ENCODE measurements at places on chromosomes 12 and 14.

GRCh38 chr12:128073937-128074336, 193.0 kb upstream of the TMEM132C start:
- no peak for DNase-seq

GRCh38 chr12:102797528-102797927, 119.5 kb downstream of the PAH start:
- DNase-seq, result no peak

DNA sequence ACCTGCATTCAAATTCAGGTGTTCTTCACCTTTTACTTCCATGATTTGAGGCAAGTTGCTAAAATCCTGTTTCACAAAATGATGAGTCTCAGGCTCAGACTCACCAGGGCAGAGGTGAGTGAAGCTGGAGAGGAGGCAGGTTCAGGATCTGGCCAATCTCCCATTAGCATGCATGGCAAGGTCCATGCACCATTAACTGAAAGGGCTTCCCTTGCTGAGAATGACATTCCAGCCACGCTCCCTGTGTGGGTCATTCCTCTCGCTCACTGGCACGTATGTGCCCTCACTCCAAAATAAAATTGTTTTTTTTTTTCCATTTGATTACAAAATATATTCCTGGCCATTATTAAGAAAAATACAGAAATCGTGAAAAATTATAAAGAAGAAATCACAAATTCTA, 257.6 kb downstream of the C12orf75 start:
- no peak for DNase-seq

- DNase-seq, result peak; percentile 89
Measured at GRCh38 chr14:36091096-36091495, 85.4 kb downstream of the PTCSC3 start.

DNA sequence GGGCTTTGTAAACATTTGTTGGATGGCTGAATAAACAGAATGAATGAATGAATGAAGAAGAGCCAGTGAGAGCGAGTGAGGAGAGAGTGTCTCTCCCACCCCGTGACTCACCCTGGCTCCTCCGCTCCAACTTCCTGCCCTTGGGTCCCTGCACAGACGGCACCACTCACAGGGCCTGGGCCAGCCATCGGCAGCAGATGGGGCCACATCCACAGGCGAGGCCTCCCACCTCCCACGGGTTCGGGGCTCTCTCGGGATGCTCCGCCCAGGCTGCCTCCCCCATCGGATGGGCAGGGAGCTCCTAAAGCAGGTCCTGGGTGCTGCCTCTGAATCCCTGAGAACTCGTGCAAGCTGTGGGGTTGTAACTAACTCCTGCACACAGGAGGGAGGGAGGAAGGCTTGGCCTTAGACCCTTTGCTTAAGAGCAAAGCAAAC, 41.3 kb downstream of the CCNK start:
- no peak for DNase-seq

- DNase-seq, result no peak
Measured at GRCh38 chr12:93180566-93180965, 197.2 kb upstream of the NUDT4 start.

DNA sequence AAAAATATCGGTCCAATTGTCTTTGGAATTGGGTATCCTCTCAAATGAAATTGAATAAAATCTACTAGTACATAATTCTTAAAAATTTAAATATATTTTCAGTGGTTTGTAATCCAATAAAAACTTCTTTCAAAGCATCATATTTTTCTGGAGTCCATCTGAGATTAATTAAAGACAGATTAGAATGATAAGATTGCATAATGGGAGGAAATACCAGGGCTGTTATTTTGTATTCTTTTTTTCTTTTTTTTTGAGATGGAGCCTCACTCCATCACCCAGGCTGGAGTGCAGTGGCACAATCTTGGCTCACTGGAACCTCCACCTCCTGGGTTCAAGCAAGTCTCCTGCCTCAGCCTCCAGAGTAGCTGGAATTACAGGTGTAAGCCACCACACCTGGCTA, 103.8 kb downstream of the TMTC3 start:
- no peak for DNase-seq

DNA sequence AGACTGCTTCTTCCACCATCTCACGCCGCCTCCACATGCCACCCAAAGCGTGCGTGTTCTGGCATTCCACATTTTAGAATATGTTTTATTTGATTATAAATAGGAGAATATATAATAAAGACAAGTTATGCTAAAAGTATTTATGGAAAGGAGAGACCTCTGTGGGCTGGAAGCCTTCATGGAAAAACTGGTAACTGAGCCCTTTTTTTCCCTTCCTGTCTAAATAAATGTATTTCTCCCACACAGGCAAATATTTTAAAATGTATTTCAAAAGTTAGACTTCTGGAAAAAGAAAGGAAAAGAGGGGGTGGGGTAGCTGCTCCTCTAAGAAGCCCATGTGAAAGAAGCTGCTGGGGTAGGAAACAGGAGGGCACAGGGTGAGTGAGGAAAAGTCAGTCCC, 16.1 kb upstream of the NR4A1 start:
- DNase-seq, result no peak

DNA sequence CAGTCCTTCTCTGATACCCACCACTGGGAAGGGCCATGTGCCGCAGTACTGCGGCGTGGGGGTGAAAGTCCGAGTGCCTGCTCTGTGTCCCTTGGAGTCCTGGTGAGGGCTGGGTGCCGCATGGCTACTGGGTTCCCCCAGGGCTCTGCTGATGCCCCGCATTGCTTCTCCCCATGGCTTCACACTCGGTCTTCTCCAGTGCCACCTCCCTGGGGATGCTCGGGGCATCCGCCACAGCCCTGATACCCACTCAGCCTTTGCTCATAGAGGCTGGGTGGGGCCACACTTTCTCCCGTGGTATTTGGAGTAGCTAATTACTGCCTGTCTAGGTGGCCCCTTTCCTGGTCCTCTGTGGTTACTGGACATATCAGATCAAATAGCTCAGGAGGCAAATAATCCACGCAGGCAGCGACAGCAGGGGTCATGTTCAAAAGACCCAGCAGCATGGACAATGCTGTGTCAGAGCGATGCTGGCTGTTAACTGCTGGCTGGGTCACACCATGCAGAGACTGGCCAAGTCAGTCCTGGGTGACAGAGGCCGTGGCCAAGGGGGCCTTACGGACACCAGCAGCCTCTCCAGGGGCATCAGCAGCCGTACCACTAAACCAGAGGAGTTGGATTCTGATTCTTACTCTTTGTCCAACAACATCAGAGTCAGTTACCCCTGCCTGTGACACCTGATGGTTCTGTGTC, 106.5 kb downstream of the ADGRD1 start:
- no peak for DNase-seq

DNA sequence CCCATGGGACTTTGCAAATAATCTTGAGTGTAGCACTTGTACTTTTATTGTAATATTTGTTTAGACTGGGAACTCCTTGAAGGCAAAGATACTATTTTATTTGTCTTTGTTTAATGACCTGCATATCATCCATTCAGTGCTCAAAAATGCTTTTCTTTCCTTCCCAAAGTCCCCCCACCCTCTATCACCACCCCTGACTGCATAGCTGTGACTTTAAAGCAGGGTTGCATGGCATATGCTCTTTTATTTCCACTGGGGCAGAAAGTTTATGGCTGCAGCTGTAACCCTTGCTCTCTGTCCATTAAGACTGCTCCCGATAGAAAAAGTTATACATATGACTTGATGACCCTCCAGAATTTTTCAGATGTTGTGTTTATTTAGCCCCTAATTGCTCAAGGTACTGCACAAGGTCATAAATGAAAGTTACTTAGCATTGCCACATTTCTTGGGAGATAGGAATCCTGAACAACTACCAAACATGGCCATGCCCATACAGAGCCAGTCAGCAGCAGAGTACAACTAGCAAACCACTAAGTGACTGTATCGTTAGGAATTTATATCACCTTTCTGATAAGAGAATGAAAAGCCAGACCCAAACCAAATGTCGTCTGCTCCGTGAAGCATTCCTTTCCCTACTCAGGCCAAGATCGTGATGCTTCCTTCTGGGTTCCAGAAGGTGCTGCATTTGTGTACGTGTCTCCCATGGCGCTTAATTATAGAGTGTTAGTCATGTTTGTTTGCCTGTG, 114.3 kb downstream of the DIP2B start:
- no peak for DNase-seq

- DNase-seq, result no peak
Measured at GRCh38 chr12:66085213-66085612, 45.3 kb downstream of the LLPH start.

DNA sequence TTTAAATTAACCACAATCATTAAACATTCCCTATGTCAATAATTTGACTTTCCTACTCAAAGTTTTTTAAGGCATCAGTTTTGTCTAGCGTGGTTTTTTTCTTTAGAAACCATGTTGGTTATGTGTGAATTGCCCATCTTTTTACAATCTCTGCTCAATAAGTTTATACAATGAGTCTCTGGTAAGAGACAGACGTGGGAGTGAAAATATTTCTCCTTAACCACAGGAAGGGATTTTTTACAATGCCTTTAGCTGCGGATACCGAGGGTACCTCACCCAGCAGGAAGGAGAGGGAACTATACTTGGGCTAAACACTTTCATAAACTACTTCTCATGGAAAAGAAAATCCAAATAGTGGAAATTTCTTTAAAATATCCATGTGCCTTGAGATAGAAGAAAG, 191.4 kb upstream of the BCL2L14 start:
- DNase-seq, result no peak

- DNase-seq, result no peak
Measured at GRCh38 chr14:90300611-90301047, 31.1 kb downstream of the NRDE2 start.

DNA sequence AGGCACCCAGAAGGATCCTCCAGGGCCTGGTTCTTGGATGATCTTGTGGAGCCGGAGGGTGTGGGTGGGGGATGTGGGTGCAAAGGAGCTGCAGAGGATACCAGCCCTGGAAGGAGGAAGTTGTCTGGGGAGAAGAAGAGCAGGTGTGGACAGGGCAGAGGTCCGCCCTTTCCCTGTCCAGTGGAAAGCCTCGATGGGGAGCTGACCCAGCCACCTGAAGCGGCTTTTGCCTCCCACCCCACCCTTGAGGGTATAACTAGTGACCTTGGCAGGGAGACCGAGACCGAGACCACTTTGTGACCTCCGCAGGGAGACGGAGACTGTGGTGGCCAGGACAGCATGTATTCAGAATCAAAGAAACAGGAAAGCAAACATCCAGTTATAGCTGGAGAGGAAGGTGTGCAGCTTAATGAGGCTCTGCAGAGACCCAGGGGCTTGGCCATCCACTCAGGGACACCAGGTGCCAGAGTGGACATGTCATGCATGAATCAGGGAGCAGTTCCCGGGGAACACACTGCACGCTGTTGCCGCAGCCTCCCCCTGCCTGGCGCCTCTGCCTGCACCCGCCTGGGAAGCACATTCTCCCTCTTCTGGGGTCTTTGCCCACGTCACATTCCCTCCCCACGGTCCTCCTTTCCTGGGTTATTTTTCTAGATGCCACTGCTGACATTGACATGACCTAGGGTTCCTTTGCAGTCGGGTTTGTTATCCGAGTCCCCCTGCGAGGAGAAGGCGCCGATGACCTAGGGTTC, 87.7 kb downstream of the ADGRD1 start:
- DNase-seq, result no peak

DNA sequence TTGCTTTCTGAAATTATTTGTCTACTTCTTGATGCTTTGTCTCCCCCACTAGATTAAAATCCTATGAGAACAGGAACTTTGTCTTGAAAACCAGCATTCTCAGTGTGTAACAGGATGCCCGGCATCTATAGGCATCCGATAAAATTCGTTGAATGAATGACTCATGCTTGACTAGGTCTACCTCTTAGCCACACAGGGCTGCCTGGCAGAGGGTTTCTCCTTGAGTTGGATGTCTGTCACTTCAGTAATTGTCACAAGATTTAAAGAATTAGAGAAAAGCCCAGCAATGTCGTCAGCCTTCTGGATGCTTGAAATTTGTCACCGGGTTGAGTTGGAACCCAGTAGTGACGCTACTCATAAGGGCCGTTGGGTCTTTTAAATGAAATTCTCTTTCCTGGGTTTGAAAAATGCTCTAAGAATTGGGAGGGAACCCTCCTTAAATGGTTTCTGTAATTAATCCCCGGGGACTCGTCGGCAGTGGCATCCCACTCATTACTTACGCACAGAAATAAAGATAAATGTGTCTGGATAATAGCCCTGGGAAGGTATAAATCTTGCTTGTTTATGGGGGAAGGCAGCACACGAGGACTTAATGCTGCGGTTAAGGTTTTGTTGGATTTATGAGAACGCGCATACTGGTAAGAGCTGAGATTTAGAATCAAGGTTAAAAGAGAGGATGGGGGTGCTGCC, 194.1 kb downstream of the AACS start:
- no peak for DNase-seq

Data from AG04449 (cell line).